Left lobe of liver (tissue), 2 donors: ENCODE measurements at places on chromosomes 1 and 21. TPM values are rescaled to one million over a fixed set of nuclear protein-coding genes. Genes with fewer than 3 reads are reported as not detected.

DNA sequence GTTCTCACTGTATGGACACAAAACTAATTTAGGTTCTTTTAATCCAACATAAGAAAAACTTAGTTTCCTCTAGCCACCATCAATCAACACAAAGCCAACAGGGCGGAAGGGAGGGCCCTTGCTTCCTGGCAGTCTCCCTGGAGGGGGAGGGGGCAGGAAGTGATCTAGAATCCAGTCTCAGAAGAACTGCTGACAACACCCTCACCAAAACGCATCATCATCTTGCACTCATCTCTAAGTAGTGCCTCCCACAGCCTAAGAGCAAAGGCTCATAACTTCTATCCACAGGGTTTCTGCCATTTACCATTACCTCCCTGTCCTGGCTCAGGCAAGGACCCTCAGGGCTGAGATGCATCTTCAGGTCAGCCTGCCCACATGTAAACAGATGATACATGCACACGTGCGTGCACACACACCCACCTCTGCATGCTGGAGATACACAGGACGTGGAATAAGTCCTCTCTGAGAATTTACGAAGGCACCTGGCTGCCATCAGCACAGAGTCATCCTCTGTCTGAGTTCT is 20.5 kb downstream of the HIVEP3 start:
- DNase-seq = no peak

DNA sequence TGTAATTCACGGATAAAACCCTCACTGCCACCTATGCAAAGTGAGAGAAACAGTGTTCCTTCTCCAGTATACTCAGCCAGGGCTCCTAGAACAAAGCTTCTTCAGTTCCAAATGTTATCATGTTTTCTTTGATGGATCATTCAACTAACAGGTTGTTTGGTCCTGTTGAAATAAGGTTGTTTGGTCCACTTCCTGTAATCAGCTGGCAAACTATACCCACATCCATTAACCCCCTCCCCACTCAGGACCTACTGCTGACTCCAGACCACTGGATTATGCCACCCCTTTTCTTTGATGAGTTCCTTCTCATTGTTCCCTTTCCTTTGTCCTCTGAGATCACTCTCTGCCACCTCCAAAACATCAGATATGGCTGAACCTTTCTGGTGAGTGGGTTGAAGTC is 267.7 kb upstream of the USP25 start:
- no peak for DNase-seq

DNA sequence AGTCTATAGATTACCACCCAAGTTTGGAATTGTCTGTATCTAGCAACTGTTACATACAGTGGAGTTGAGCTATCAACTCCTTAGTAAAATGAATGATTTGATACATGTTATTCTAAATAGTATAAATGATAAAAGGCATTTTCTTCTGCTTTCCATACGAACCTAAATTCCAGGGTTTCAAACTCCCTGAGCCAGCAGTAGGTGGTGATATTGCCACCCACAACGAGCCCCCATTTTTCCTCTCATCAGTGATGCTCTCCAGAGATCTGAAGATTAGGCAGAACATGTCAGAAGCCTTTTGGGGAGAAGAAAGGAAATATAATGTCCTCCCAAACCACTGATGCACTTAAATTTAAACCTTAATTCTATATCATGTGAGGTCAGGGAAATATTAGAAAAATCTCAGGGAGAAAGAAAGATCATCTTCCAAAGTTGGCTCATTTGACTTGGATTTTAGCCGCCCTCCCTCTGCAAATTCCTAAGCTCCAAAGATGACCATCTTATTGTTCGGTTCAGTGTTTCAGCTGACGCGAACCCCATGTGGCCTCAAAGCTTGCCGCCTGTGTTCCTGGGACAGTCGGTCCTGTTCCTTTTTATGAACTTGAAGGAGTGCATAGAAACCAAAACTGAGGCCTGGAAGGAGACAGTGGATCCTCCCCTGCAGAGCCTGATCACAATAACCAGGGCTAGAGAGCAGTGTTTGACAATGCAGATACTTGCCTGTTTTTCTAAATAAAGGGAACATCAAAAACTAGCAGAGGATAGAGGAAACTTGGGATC is 2.3 kb downstream of the EVA1C start:
- DNase-seq = no peak

GRCh38 chr1:20921285-20921684 is 134.2 kb upstream of the HP1BP3 start:
- DNase-seq = no peak

DNA sequence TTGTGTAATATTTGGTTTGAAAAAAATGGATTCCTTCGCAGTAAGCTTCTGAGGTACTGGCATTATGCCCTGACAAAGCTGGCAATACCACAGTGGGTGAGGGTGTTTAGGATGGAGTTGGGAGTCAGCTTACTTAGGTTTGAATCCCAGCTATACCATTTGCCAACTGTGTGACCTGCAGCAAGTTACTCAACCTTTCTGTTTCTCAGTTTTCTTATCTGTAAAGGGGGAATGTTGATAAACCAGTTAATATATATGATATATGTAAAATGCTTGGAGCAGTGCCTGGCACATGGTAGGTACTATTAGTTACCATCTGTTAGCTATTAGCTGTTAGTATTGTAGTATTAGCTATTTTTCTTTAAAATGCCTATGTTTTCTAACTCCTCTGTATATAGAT is 4.9 kb upstream of the HDGF start:
- no peak for DNase-seq

DNA sequence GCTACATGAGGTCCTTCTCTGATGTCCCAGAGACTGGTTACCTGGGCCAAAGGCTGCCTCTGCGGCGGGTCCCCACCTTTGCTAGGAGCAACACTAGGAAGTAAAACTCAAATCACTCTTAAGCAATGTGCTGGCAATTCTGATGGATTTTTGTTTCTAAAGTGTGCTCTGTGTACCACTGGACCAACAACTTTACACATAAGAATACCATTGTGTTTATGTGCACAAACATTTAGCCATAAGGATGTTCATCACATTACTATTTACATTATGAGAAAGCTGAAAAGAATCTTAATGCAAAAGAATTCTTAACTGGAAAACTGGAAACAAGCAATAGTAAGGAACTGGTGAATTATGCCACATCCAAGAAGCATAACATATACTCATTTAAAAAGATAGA is 38.6 kb downstream of the SSBP3 start:
- DNase-seq = no peak

DNA sequence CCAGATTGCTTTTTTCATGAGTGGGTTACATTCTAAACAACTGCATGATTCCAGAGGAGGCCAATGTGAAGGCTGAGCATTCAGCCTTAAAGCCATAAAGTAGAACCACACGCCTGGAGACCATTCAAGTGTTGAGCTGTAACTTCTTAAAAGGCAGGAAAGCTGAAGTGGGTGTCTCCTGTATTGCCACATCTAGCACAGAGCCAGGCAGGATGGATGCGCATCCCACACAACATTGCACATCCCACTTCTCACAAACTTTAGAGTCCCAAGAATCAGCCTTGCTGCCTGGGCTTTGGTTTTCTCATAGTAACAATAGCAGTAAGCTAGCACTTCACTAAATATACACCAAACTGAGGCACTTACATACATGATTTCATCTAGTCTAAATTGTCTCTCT is 151.7 kb downstream of the DAB1 start:
- no peak for DNase-seq

- DNase-seq = peak; percentile 77
Measured at GRCh38 chr1:157154940-157155514, 16.8 kb upstream of the ETV3 start.

DNA sequence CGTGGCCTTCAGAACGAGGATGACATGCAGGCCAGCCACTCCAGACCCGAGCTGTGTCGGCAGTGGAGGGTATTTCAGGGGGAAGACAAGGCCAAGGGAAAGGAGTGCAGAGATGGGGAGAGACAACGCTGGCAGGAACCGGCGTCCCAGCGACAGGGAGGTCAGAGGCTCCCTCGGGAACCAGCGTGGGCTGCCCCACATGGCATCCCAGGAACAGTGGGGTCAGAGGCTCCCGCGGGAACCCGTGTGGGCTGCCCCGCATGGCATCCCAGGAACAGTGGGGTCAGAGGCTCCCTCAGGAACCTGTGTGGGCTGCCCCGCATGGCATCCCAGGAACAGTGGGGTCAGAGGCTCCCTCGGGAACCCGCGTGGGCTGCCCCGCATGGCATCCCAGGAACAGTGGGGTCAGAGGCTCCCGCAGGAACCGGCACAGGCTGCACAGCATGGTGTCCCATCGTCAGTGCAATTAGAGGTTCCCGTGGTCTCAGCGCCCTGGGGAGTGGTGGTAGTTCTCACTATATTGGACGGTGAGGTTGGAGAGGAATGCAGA is 43.0 kb downstream of the SLC19A1 start:
- peak; percentile 46 for DNase-seq

DNA sequence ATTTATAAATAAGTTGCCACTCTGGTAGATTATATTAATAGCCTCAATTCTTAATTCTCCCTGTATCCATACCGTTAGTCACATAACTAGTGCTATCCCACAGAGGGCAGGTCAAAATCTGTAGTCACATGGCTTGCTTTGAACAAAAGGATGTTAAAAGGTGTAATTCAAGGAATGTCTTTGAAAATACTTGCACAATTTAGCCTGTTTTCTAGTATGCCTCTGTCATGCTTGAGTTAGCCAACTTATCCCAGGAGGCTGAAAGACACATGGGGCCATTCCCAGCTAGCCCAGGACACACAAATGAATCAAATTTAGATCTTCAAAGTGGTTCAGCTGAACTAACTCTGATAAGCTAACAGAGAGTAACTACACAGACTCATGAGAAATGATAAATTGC is 758.5 kb upstream of the NEGR1 start:
- no peak for DNase-seq

- no peak for DNase-seq
Measured at GRCh38 chr1:25517476-25518394, 25.7 kb upstream of the LDLRAP1 start.

GRCh38 chr1:210448297-210448892 is 119.7 kb downstream of the HHAT start:
- DNase-seq = no peak

GRCh38 chr21:42026082-42026435 is 15.9 kb upstream of the ZBTB21 start:
- DNase-seq = no peak

- DNase-seq = no peak
Measured at GRCh38 chr21:43370091-43370658, 56.8 kb downstream of the SIK1 start.

GRCh38 chr1:56526571-56527174 is 52.7 kb downstream of the PLPP3 start:
- no peak for DNase-seq

DNA sequence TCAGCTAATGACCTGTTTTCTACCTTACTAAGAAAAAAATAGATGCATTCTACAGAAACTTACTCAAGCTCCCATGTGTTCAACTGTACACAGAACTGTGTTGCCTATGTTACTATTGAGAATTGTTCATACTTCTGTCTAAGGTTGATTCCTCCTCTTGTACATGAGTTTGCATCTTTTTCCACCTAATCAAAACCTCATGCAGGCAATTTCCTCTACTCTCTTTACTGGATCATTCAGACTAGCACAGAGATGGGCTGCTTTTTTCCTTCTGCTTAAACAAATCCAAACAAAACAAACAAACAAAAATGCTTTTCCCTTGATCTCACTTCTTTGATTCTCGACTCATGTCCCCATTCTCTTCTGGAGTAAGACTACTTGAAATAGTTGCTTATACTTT is 58.8 kb upstream of the PTGFR start:
- DNase-seq = no peak

GRCh38 chr1:99818063-99818699 is 32.0 kb upstream of the AGL start:
- no peak for DNase-seq

- no peak for DNase-seq
Measured at GRCh38 chr1:175409938-175410337, 217.4 kb upstream of the KIAA0040 start.

DNA sequence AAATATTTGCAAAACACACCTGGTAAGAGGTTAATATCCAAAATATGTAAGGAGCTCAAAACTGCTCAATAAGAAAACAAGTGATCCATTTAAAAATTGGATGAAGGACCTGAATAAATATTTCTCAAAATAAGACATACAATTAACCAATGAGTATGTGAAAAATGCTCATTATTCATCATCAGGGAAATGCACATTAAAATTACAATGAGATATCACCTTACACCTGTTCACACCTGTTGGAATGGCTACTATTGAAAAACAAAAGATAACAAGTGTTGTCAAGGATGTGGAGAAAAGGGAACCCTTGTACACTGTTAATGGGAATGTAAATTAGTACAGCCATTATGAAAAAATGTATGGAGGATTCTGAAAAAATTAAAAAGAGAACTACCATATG is 136.0 kb upstream of the GREM2 start:
- DNase-seq = no peak

- DNase-seq = no peak
Measured at GRCh38 chr1:184387069-184387475, 243 bp downstream of the C1orf21 start.

Gene CD101
- 0.15 TPM for total RNA-seq

Gene HOOK1
- total RNA-seq = 29.5 TPM

Gene PRR9
- not detected for total RNA-seq

Gene CFAP74
- 3.5 TPM for total RNA-seq

Gene DIO1
- total RNA-seq = 39.4 TPM

Gene DMBX1
- not detected for total RNA-seq

Gene CYYR1
- total RNA-seq = 3.6 TPM

Gene DNAH14
- total RNA-seq = 5.9 TPM

Gene RPTN
- not detected for total RNA-seq

Gene ZNF362
- 8.4 TPM for total RNA-seq

Gene MTMR11
- 1.7 TPM for total RNA-seq

Gene CDA
- total RNA-seq = 29.7 TPM

Gene FLG
- total RNA-seq = not detected

Gene S100A3
- not detected for total RNA-seq
